ENCODE measurements at places on chromosomes 2 and 18.

DNA sequence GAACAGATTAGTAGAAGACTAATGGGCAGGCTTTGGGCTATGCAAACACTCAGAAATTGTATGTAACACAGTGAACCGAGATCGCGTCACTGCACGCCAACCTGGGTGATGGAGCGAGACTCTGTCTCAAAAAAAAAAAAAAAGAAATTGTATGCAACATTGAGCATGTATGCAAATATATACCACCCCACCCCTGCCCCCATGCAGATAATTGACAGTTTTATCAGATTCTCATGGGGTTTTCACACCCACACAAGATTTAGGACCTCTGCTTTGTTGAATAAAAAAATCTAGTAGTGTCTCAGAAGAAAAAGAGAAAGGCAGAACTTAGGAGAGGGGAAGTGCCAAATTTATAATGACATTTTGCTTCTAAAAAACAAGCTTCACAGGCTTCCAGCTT lies 131.6 kb upstream of the FN1 start:
- no peak for DNase-seq

- DNase-seq: no peak
Measured at GRCh38 chr18:58546552-58546951, 82.3 kb downstream of the ALPK2 start.

- no peak for DNase-seq
Measured at GRCh38 chr2:232365621-232366321, 12.8 kb upstream of the ALPP start.

DNA sequence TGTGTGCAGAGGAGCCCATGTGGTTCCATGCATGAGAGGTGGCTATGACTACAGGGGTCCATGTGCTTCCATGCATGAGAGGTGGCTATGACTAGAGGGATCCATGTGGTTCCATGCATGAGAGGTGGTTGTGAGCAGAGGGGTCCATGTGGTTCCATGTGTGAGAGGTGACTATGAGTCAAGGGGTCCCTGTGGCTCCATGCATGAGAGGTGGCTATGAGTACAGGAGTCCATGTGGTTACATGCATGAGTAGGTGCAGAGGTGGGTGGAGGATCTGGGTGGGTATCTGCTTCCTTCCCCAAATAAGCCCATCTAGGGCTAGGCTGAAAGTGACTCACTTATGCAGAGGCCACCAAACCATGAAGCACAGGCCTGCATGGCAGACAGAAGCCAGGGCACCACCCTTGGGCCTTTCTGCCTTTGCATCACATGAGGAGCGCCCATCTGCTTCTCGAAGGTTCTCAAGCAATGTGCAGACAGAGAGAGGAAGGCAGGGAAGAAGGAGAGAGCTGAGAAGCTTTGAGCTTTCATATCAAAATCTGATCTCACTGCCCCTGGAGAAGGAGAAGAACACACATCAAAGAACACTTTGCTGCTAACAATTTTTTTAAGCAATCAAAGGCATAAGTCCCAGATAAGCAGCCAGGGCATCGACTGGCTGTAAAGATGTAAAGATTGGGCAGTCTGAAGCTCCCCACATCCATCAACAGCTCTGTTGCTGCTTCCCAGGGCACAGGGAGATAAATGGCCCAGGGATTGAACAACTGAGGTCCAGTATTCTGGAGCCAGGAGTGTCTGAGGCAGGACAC lies 137.6 kb downstream of the TNS1 start:
- DNase-seq: no peak

- no peak for DNase-seq
Measured at GRCh38 chr2:230443541-230443940, 27.5 kb downstream of the SP100 start.

DNA sequence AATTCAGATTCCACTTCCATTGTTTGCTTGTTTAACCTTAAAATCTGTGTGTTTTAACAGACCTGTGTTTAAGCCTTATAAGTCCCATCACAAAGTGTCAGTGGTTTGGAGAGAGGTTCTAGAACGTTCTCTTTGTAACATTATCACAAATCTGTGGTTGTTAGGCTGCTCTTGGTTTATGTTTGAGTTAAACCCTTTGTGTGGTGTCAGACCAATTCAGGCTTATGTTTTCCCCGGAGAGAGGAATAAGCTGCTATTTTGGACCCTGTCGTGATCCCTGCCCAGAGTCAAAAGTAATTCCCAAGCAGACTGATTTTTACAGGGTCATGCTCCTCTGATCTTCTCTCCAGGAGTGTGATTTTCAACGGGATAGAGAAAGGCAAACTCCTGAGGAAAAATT lies 43.8 kb upstream of the LTBP1 start:
- no peak for DNase-seq

DNA sequence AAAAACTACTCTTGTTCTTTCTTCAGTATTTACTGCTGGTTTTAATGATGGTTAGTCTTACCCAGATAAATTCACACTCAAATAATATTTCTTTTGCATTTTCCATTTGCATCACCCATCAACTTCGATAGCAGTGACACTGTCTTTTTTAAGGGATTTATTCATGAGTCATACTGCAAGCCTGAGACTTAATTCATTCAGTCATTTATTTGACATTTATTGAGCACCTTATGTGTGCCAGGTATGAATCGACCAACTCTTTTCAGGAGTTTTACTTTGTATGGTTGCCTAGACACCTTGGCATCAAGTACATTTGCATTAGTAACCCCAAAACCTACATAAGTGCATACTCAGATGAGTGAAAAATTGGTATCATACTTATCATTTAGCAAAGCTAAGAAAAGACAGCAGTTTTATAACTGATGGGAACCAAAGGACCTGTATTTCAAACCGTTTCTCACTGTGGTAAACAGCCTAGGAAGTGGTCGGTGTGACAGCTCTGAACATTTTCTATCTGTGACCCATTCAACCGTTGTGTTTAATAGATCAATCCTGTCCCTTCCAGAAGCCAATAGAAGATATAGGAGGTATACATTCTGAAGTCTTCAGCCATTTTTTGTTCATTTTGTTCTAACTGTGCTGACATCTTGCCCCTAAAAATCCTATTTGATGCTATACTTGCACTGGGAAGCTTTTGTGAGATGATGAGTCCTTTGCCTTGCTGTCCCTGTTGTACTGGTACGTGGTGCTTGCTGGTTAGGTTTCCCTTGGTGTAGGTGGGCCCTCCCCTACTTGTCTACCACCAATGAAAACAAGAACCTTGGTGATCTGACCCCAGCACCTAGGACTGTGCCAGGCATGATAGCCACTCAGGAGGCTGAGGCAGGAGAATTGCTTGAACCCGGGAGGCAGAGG lies 484.7 kb upstream of the RAB12 start:
- no peak for DNase-seq

DNA sequence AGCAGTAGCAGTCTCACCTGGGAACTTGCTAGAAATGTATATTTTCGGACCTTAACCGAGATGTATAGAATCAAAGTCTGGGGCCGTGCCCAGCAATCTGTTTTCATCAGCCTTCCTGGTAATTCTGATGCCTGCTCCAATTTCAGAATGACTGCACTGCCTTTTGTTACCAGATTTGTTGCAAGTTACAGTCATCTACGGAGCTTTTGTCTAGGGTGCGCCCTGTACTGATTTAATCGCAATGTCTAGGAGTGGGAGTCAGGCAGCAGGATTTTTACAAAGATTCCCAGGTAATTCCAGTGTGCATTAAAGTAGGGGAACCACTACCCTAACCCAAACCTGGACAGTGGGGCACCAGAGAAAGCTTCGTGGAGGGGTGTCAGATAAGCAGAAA lies 178.0 kb downstream of the HAUS1 start:
- no peak for DNase-seq

DNA sequence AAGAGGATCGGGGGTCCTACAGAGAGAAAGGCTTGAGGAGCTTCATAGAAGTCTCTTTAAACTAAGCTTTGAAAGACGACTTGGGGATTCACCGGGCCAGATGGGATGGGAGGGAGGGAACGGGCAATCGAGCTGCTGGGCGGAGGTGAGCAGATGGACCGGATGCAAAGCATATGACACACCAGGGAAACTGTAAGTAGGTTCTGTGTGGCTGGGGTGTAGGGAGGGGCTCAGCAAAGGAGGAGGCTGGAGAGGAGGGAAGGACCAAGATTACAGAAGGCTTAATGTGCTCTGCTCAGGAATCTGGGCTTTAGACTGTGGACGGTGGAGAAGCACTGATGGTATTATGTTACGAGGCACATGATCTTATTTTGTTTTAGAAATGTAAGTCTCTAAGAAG lies 131.5 kb downstream of the MAIP1 start:
- no peak for DNase-seq

DNA sequence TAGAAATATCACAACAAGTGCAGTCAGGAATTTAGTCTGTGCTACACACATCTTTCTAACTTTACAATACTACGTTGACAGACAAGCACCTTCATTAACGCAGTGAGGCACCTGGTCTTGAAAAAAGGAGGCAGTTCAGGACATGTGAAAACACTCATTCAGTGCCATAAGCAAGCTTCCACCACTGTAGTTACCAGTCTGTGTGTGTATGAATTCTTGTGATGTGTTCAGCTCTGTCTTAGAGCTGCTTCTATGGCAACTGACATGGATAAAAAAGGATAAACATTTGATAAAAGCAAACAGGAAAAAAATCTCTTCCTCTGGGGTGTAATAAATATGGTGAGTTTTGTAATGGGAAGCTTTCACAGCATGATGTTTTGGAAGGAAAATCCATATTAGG lies 623.8 kb upstream of the NXPH2 start:
- no peak for DNase-seq

DNA sequence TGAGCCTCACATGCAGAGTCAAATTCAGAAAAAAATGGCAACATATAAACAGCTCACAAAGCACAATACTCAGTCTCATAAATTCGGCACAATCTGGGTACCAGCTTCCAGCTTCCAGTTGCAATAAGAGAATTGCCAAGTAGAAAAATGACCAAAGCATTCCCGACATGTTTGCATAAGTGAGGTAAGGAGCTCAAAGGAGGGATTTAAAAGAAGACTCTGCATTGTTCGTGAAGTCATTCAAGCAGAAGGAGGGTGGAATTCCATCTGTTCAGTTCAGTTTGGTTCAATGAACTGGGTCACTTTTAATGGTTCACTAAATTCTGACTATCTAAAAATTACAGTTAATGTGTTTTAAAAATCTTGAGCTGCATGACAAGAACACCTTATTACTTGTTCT lies 106.7 kb upstream of the KLHL14 start:
- no peak for DNase-seq

DNA sequence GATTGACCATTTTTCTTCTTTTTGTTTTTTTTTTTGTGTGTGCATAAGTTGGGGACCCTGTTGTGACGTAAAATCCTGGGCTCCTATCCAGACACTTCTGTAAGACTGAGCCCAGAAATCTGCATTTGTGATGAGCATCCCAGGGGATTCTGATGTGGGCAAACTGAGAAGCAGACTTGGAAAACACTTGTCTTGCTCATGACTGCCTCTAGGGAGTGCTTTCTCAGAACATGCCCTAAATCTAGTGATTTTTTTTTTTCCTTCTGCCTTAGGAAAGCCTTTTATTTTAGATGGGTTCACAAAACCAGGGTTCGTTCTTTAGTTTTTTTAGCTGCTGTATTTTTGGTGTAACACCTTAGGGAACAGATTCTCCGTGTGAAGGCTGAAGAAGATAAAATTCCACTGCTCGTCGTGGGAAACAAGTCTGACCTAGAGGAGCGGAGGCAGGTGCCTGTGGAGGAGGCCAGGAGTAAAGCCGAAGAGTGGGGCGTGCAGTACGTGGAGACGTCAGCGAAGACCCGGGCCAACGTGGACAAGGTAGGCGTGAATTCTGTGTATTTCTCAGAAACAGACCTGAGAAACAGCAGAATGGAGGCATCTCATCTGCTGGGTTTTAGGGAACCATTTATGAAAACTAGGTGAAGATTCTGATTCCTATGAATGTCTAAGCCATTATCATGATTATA lies 36.7 kb downstream of the RALB start:
- no peak for DNase-seq

GRCh38 chr2:96530144-96530430 lies 6.5 kb upstream of the ARID5A start:
- DNase-seq: no peak

DNA sequence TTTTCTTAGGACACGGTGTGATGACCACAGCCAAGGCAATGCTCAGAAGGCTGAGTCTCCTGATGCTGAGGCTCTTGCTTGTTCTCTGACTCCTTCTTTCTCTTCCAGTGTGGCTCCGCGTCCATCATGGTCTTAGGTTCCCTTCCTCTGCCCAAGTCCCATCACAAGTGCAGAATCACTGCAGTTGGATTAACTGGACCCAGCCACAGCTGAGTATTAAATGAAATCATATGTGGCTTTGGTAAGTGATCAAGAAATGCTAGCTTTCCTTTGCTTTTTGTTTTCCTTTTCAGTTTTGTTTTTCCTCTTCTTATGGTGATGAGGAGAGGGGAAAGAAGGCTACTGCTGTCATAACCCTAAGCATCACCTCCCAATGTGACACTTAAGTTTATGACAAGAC lies 375.8 kb downstream of the INSIG2 start:
- no peak for DNase-seq

DNA sequence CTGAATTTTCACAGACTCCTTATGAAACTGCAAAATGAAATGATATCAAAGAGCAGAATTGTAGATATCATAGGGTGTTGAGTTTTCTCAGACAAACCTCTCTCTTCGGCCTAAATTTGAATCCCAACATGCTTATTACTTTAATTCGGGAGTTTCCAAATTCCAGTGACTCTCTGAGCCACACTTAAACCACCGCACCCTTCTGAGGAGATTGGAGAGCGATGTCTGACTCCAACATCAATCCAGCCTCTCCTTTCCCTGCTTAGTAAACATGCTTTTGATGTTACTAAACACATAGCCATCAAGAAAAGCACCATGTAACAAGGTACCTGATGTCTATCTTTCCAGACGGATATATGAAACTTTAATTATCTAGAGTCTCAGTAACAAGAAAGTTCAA lies 103.1 kb upstream of the ARHGAP28 start:
- no peak for DNase-seq

DNA sequence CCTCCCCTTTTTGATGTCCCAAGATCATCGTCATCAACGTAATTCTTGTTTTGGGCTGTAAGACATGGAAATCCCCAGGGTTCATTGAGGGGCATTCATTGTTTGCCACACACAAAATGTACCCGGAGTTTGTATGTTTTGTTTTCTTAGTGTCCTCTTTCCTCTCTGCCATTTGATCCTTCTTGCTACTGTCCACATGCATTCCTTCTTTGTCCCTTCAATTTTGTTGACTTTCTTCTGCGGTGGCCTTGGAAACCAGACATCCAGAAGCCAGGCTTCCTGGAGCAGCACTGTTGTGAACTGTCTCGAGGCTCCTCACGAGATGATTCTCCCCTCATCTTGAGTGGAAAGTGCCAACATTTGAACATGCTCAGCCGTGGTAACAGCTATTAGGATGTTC lies 24.8 kb downstream of the IGFBP2 start:
- no peak for DNase-seq
